ENCODE measurements at places on chromosomes 3 and 15.

- no peak for DNase-seq
These were observed 91.8 kb upstream of the PFN2 start for GRCh38 chr3:150062492-150062891.

- DNase-seq, result no peak
These were observed 17.2 kb downstream of the CCDC80 start for GRCh38 chr3:112623717-112624116.

DNA sequence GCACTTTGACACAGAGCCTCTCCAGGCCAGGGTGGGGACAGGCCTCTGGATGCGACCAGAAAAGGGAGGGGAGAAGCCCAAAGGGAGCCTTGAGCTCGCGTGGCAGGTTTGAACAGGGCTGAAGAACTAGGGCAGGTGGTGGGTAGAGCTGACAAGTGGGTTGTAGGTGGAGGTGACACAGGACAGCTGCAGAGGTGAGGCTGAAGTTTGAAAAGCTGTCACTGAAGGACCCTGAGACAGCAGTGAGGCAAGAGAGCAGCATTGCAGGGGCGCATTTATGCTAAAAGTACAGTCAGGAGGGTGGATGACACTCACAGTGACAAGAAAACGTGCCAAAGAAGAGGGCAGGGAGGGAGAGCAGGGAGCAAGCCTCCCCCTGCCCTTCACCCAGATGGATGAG, 21.8 kb upstream of the EPB42 start:
- no peak for DNase-seq

GRCh38 chr15:51283026-51283425, 55.4 kb downstream of the CYP19A1 start:
- DNase-seq, result no peak

DNA sequence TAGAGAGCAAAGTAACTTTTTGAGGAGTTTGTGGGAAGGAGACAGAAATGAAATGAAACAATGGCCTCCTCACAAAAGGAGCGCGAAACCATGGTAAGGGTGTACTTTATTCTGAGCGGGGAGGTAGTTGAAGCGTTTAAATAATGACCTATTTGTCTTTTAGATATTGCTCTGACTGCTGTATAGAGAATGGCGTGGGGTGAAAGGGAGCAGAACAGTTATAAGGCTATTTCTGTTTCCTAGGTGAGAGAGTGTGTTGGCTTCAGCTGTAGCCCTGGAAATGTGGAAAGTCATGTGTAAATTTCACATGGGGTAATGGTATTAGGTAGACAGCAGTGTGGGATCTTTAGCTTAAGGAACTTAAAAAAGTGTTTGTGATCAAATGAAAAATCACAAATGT, 54.9 kb downstream of the CNTN4 start:
- DNase-seq, result no peak

DNA sequence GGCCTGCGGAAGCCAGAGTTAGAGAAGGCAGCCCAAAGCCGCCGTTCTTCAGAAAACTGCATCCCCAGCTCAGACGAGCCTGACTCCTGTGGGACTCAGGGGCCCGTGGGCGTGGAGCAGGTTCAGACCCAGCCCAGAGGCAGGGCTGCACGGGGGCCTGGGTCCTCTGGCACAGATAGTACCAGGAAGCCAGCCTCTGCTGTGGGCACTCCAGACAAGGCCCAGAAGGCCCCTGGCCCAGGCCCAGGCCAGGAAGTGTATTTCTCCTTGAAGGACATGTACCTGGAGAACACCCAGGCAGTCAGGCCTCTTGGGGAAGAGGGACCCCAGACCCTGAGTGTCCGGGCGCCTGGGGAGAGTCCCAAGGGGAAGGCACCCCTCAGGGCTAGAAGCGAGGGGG, 23.1 kb downstream of the ALPK3 start:
- no peak for DNase-seq
